ENCODE measurements at places on chromosomes 4 and X. TPM values are rescaled to one million over a fixed set of nuclear protein-coding genes. Genes with fewer than 3 reads are reported as not detected.
A peak's percentile ranks its signal among the peaks of the same experiment; 100 is the strongest.

The TRMT44 gene
- 41.2 TPM for total RNA-seq

The P2RY10 gene
- not detected for total RNA-seq

The UGT2A2 gene
- not detected for total RNA-seq

The NPY2R gene
- not detected for total RNA-seq

The DCLK2 gene
- 49.5 TPM for total RNA-seq

The FREM3 gene
- total RNA-seq: not detected

The ADH7 gene
- total RNA-seq: not detected

DNA sequence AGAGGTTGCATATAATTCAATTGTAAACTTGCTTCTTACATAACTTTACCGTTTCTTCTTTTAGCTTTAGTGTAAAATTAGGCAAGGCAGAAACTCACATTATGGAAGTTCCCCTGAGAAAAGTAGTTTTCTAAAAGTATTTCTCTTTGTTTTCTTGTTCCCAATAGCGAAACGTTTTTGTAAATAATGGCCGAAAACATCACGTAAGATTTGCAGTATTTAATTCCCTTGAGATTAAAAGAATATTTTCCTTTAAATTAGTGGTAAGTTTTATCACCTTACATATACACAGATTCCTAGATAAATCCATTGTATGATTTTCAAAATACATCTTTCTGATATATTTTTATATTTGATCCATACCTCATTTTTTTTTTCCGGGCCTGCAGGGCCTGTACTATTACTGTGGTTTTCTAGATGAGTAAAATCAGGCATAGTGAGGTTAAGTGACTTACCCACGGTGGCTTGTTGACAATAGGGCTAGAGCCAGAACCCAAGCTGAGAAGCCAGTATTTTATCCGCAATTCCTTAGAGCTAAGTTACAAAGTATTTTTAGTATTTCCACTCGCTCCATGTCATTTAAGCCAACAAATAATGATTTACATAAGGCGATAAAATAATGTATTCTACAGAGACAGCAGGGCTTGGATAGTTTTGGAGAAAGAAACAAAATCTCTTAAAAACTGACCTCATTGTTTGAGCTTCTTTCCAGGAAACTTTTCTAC lies 82.2 kb upstream of the VEGFC start:
- no peak for DNase-seq

- DNase-seq: no peak
Measured at GRCh38 chr4:64784125-64784524, 374.9 kb upstream of the TECRL start.

- DNase-seq: no peak
Measured at GRCh38 chrX:140664939-140665338, 44.6 kb upstream of the LINC00632 start.

- DNase-seq: no peak
Measured at GRCh38 chr4:31411565-31411964, 691.4 kb downstream of the PCDH7 start.

DNA sequence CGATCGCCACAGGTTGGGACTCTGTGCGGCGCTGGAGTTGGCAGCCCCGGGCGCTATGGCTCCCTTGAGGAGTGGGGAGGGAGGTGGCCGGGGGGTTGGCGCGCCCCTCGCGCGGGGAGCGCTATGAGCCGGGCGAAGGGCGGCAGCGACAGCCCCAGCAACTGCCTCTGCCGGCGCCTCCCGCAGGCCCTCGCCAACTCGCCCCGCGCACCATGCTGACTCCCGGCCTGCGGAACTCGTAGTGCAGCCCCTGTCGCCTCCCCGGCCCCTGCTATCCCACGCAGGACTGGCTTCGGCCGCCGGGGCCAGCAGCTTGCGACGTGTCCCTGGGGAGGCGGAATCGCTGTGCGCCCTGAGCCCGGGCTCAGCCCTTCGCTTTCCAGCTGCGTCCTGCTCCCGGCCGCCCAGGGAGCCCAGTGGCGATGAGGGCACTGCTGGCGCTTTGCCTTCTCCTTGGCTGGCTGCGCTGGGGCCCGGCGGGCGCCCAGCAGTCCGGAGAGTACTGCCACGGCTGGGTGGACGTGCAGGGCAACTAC lies 415 bp downstream of the SHISA3 start:
- peak; percentile 25 for DNase-seq

DNA sequence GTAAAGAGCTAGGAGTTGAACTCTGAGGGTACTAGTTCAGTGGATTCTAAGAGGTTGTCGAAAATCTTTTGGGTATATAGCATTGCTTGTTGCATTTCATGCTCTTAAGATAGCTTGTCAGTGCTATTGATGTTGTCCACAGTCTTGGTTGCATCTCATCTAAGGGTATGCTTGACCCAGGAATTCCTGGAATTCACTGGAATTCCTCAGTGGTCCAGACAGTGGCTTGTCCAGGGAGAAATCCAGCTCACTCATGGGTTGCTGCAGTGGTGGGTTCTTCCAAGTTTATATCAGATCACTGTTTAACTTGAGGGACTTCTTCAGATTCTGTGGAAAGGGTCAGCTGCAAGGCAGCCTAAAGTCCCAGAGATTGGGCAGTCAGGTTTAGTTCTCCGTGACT lies 29.8 kb upstream of the SMARCAD1 start:
- DNase-seq: no peak

DNA sequence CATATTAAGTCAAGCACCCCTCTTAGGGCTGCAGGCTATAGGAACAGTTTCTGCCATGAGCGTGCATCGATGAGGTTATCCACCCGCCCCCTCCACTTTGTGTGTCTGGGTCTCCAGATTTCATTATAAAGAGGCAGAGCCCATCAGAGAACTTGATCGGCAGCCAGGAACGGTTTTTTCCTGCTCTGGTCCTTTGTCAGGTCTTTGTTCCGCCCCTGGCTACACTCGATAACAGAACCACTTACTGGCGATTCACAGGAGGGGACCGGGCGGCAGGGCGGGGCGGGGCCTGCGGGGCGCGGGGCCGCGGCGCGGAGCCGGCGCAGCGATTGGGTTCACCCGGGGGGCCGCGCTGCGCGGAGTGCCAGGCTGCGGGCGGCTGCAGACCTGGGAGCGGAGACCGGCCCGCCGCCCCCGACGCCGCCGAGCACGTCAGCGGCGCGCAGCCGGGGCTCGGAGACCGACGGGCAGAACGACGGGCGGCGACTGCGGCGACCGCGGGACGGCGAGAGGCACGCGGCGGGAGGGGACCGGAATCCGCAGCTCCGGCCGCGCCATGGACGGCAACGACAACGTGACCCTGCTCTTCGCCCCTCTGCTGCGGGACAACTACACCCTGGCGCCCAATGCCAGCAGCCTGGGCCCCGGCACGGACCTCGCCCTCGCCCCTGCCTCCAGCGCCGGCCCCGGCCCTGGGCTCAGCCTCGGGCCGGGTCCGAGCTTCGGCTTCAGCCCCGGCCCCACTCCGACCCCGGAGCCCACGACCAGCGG lies at the start of gene SLC10A4:
Gene SLC10A4, plus strand, starts transcription at position 338 of the 771 bp plus-strand sequence. Its CDS starts 219 bp downstream, at position 557.
- peak; percentile 64 for DNase-seq

- DNase-seq: no peak
Measured at GRCh38 chr4:171186700-171187099, 626.5 kb upstream of the GALNTL6 start.

DNA sequence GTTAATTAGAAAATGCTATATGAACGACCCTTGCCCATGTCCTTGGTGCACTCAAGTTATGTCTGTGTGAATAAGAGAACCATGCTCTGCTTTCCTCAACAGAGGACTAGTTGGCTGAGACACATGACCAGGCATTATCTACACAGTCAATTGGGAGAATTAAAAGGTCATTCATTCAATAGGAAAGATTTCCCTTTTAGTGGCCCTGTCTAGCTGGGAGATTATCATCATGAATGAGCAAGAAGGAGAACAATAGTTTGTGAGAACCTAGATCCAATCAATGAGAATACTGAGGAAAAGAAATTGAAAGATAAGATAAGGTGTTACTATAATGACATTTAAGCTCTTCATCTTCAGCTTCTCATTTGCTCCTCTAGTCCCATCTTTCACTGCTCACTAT lies 1033.4 kb upstream of the LCORL start:
- DNase-seq: no peak

- DNase-seq: no peak
Measured at GRCh38 chr4:56132835-56133234, 184.1 kb downstream of the CEP135 start.

DNA sequence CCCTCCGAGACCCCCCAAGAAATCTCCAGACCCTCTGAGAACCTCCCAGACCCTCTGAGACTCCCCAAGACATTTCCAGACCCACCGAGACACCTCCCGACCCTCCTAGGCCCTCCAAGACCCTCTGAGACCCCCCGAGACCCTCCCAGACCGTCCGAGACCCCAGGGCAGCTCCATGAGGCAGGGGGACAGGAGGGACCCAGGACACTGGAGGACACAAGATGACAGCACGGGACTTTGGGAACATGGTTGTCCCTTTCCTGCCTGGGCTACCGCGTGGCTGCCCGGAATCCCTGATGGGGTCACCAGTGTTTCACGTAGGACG lies 10.3 kb downstream of the CTBP1 start:
- DNase-seq: no peak

- no peak for DNase-seq
Measured at GRCh38 chrX:76184276-76184675, 11.4 kb downstream of the PBDC1 start.

DNA sequence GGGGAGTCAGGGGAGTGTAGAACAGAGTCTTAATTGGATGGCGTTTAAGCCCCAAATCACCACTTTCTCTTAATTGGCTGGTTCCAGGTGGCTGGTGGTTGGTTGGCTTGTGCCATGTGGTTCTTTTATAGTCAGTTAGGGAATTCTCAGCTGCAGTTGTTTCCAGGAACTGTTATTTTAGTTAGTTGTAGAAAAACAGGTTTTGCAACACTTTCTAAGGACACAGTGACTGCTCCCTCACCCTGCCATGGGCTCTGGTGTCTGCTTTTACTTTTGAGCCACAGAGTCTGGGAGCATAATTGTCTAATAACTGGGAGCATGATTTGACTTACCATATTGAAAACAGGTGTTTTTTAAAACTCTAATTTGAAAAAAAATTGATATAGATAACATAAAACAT lies 75.8 kb upstream of the PCDH18 start:
- no peak for DNase-seq

DNA sequence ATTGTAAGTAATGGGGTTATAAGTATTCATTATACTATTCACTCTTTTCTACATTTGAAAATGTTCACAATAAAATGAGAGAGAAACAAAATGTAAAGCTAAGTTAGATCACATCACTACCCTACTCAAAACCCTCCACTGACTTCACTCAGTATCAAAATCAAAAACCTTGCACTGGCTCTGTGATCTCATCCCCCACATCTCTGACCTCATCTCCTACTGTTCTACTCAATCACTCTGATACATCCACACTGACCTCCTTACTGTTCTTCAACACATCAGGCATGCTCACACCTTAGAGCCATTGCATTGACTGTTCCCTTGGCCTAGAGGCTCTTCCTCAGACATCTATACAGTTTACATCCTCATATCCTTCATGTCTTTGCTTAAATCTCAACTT lies 50.7 kb downstream of the THOC2 start:
- DNase-seq: no peak

DNA sequence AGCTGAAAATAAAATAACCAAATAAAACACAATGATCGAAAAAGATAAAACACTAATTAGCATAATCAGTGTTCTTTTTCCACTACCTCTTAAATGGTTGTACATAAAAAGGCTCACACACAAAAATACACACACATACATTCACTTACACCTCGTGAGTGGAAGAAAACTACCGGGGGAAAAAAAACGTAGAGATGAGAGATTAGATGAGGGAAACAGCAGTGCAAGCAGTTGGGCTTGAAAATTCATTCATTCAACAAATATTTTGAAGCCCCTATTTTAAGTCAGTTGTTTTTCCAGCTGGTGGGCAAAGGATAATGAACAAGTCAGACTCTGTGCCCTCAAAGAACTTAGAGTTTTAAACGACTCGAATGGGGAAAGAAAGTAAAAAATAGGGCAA lies 1.0 kb downstream of the TBCK start:
- no peak for DNase-seq

All from mesothelial cell of epicardium (in vitro differentiated cells).